ENCODE measurements at places on chromosomes 4 and X.

- DNase-seq, result no peak
Measured at GRCh38 chr4:10529291-10530136, 72.3 kb upstream of the ZNF518B start.

DNA sequence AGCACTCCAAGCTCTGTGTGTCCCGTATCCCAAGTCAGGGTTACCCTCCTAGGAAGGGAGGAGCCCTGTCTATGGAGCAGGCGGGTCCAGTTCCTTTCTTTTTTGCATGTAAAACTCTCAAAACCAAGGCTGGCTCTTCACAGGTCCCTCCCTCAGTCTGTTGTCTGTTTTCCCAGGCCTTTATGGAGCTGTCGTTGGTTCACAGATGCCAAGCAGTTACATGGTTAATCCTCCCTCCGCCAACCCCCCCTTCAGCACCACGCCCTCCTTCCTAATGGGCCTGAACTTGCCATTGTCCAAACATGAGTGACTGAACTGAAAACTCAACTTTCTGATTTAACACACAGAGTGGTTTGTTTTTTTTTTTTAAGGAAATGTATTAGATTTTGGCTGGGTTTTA is 148.3 kb downstream of the STOX2 start:
- no peak for DNase-seq

DNA sequence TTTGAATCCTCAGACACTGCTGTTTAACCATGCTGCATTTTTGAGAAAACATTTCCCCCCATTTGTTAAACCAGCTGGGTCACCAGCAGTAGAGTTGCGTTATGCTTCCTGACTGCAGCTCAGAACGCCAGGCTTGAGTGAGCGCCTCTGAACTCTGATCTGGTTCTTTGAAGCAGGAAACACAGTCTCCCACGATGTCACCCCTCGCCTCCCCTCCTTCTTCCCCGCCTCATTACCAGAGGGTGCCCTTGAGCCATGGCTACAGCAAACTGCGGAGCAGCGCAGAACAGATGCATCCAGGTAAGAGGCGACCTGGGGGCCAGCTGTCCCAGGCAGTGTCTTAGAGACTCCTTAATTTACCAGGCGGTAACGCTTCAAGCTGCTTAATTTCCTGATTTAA is 78.4 kb downstream of the REPS2 start:
- DNase-seq, result no peak

- no peak for DNase-seq
Measured at GRCh38 chr4:10183462-10183861, 66.9 kb upstream of the WDR1 start.

DNA sequence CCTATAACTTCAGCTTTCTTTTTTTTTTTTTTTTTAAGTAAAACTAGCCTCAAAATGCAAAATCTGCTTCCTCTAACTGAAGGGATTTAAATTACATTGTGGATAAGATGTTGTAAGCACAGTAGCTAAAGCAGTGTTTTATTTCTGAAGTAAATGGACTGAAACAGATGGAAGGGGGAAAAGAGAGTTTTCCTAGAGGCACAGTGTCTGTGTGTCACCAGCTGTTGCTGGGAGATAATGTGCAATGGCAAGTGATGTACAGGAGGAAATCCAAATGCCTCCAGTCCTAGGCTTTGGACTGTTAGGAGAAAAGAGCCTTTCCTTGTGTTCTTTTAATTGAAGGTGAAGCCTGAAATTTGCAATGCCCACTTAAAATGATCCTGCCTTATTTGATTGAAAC is 672.1 kb downstream of the GRXCR1 start:
- DNase-seq, result no peak

DNA sequence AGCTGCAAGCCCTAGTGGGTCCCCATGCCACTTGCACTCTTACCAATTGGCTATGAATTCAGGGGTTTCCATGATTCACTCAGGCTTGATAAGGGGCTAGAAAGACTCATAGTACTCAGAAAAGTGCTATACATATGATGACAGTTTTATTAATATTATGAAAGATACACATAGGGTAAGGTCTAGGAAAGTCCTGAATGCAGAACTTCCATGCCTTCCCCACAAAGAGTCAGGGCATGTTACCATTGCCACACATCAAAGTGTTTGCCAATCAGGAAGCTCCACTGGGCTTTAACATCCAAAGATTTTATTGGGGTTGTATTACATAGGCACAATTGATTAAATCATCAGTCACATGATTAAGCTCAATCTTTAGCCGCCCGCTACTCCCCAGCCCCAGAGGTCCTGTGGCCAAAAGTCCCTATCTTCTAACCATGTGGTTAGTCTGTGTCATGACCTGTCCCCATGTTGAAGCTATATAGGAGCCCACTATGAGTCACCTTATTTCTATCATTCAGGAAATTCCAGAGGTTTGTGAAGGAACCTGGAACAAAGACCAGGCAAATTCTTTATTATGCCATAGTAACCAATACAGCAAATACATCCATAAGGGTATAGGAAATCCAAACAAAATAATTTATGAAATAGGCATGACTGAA is 635.6 kb downstream of the STPG2 start:
- no peak for DNase-seq

- no peak for DNase-seq
Measured at GRCh38 chrX:8755813-8756212, 23.9 kb upstream of the ANOS1 start.

DNA sequence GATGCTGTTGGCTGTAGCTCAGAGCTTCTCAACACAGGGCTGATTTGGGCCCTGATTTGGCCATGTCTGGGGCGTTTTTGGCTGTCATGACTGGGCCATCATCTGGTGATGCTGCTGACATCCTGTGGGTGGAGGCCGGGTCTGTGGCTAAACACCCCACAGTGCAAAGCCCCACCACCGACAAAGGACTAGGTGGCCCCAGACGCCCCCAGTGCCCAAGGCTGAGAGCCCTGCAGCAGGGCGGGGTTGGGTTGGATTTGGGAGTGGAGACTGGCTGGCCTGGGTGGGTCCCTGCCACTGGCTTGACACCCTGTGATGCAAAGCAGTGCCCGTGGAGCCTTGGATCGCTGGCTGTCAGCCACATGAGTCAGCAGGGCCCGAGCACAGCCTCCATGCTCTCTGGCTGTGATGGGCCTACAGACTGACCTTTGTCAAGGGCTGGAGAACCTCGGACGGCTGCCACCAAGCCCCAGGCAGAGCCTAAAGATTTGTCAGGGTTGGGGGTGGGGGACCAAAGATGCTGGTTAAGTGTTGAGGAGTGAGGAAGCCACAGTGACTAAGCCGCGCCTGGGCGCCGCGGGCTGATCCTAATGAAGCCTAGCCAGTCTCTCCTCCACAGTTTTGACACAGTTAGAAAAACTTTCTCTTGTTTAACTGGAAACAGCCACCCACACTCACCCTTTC is 28.3 kb downstream of the CYTL1 start:
- no peak for DNase-seq

DNA sequence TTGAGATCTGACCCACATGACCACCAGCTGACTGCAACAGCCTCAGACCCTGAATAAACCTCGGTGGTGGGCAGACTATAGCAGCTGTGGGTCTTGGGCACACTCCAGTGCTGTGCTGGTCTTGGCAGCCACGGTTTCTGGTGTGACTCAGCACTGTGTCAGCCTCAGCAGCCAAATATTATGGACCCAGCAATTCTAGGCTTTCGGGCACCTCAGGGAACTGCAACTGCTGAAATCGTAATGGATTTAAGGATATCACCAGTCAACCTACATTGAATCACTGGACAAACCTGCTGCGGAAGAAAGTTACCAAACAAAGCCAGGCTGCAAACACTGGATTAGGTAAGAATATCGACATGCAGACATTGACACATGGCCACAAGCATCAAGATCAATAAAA is 10.5 kb upstream of the UBE2NL start:
- no peak for DNase-seq

DNA sequence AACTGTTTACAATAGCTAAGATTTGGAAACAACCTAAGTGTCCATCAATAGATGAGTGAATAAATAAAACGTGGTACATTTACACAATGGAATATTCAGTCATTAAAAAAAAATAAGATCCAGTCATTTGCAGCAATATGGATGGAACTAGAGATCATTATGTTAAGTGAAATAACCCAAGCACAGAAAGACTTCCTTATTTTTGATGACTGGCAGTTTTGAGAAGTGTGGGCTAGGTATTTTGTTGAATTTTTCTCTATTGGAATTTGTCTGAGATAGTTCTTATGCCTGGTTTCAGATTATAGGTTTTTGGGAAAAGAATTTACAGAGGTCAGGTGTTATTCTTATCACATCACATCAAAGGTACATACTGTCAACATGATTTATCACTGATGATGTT is 293.8 kb upstream of the ARSJ start:
- no peak for DNase-seq

GRCh38 chr4:31929676-31930345 is 1209.6 kb downstream of the PCDH7 start:
- DNase-seq, result no peak

- DNase-seq, result no peak
Measured at GRCh38 chrX:39152106-39152649, 350.9 kb downstream of the MID1IP1 start.

GRCh38 chrX:103637604-103638338 is 9.0 kb downstream of the TCEAL1 start:
- DNase-seq, result no peak

DNA sequence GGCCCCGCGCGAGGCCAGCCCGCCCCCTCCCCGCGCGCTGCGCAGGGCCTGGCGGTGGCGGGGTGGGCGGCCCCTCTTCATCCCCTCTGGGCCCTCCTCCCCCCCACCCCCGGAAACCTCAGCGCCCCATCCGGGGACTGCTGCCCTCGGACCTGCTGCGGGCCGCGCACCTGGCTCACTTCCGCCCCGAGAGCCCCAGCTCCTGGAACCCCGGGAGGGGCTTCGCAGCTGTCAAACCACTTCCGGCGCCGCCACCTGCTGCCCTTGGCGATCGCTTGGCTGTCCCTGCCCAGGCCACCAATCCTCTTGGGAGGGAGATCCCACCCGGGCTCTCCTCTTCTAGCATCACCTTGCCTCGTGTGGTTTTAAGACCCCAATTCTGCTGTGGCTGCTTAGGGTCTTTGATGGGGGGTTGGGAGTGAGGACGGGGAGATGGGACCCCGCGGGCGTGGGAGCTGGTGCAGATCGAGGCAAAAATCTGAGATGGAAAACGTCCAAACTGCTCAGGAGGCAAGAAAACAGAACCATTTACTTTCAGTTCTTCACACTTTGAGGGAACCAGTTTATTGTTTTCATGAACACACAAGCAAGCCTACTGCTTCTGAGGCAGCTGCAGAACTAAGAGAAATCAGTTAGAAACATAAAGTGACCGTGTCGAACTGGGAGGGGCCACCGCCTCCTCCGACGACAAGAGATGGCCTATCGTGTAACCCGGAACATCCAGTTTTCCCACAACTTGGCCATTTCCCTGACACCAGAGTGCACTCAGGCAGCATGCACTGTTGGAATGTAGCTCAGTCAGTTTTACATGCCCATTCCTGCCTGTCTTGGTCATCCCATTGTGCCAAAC is 754 bp downstream of the MTMR1 start:
- DNase-seq, result peak; percentile 60

- peak; percentile 12 for DNase-seq
Measured at GRCh38 chrX:39491548-39492297, 606.0 kb downstream of the BCOR start.

- DNase-seq, result no peak
Measured at GRCh38 chrX:150410513-150410912, 47.4 kb downstream of the MAMLD1 start.

GRCh38 chr4:6319530-6320150 is 50.0 kb downstream of the WFS1 start:
- DNase-seq, result no peak

DNA sequence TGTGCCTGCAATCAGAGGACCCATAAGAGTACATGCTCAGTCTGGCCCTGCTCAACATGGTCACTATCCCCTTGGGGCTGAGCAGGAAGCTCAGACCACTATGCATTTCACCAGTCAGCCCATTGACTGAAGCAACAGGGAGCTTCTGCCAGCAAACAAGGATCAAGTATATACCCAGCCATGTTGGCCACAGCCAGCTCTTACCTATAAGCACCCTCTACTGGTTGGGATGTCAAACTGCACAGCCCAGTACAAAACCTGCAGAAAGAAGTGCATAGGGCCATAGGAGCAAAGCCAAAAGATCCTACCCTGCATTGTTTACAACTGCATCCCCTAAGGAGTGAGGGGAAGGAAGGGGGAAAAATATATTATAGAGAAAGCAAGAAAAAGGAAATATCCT is 214.4 kb upstream of the CPEB2 start:
- no peak for DNase-seq

- DNase-seq, result no peak
Measured at GRCh38 chr4:156558373-156559025, 413.1 kb downstream of the PDGFC start.

DNA sequence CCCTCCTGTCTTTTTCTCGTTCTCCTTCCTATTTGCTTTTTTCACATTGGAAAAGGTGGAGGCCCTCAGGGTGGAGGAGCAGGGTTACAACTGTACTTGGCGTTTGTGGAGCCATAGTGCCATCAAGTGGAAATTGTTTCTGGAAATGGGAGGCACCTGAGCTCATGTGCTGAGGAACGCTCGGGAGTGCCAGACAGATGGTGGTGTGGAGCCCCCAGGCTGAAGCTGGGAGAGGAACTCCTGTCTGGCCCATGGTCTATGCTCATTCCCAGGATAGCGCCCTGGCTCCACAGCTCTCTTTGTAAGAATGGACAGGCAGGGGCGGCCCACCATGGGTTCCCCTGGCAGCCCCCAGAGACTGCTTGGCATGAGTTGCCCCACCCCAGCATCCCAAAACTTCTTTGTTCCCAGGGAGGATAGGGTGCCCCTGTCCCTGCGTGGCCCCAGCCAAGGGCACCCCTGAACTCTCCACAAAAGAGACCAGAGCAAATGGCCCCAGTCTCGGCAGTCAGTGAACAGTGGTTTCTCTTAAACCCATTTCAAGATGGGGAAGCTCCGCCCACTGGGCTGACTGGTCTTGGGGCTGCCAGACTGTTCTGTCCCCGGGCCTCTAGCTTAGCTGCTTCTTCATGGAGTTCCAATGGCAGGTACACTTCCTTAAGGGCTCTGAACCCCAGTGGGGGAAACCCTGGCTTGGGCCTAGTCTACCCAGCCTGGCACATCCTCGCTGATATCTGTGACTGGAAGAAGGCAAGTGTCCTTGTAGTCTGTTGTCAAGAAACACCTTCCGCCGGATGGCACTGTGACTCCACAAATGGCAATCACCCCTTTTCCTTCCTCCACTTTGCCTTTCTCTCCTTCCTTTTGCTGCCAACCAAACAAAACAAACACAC is 70.1 kb downstream of the NBDY start:
- no peak for DNase-seq

DNA sequence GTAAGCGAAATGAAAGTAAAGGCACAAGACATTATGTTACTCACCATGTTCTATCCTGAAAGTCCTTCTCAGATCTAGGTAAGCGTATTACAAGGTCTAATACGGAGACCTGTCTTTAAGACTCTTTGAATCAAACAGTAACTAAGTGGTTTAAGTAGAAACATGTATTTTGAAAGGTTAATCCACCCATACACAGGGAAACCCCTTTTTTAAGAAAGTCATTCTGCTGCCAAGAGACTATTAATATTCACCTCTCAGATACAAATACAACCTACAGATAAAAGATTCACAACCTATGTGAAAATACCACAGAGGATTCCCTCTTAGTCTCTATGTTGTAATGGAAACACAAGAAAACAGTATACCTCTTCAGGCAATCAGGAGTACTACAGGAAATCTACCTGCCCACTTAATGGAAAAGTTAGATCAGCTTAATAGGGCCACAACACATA is 63.2 kb upstream of the TNIP3 start:
- DNase-seq, result no peak
